Hepatocyte (in vitro differentiated cells): ENCODE measurements at places on chromosomes 13 and 19.

GRCh38 chr19:38806371-38806770, 6.4 kb downstream of the LGALS4 start:
- DNase-seq = no peak

DNA sequence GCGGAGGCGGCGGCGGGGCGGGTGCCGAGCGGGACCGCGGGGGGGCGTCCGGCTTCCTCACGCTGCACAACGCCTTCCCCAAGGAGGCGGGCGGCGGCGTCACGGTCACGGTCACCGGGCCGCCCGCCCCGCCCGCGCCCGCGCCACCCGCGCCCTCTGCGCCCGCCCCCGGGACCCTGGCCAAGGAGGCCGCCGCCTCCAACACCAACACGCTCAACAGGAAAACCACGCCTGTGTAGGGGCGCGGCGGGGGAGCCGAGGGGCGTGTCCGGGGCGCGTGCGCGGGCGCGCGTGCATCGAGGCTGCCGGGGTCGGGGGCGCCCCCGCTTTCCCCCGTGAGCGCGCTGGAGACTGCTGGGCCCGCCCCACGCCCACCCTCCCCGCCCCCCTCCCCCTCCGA, 8.8 kb upstream of the CACNG6 start:
- DNase-seq = peak; percentile 67

DNA sequence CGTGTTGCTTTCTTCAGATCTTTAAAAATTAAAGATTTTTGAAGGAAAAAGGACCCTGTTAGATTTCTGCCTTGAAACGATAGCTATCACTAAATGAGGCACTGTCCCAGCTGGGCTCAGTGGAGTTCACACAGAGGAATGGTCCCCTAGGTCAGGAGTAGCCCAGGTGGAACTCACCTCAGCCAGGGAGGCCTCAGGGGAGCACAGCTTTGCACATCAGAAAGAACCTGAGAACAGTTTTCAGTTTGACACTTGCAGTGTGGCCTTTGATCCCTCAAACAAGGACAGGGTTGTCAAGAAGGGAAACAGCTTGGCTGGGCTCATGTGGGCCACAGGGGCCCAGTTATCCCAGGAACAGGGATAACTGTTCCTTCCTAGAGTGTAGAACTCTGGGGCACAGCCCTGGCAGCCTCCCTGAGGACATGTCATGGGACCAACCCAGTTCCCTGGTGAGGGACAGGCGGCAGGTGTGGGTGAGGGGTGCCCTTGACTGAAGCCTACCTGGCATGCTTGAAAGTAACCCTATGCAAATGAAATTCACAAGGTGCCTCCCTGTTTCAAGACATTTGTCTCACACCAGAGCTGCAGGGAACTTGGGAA, 59.4 kb downstream of the CHST8 start:
- no peak for DNase-seq

GRCh38 chr13:47027780-47028437, 131.1 kb upstream of the HTR2A start:
- DNase-seq = no peak

- DNase-seq = no peak
Measured at GRCh38 chr19:53655042-53655665, 23.4 kb downstream of the DPRX start.

DNA sequence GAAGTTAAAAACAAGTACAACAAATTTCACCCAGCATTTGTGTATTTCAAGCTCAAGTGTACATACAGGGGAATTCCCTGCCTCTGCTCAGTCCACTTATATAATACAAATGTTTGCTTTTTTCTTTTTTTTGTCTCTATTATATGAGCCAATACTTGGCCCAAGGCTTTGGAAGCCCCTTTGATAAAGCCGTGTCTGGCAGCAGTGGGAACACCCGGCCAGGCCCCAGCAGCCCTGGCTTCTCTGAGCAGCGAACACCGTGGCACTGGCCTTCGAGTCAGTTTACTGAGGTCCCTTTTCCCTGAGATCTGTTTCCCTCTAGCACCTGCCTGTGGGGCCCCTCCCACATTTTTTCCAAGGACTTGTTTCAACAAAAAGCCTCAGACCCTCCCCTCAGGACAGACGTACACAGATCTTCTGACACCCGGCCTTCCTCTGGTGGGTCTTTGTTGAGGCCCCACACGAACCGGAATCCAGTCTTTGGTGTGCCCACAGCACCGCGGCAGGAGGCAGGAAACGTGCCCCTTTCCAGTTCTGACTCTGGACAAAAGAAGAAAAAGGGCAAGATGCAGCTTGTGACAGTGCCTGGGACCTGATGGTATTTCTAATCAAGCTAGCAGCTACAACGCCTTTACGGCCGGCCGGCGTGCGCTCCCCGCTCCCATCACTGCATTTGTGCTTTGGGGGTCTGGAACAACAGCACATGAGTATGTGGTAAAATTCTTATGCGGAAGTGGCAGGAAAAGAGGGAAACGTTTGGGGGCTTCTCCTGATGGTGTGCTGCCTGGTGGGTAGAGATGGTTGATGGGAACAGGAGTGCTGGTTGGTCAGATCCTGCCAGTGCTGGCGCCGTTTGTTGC, 13.8 kb downstream of the SIPA1L3 start:
- DNase-seq = peak; percentile 28

DNA sequence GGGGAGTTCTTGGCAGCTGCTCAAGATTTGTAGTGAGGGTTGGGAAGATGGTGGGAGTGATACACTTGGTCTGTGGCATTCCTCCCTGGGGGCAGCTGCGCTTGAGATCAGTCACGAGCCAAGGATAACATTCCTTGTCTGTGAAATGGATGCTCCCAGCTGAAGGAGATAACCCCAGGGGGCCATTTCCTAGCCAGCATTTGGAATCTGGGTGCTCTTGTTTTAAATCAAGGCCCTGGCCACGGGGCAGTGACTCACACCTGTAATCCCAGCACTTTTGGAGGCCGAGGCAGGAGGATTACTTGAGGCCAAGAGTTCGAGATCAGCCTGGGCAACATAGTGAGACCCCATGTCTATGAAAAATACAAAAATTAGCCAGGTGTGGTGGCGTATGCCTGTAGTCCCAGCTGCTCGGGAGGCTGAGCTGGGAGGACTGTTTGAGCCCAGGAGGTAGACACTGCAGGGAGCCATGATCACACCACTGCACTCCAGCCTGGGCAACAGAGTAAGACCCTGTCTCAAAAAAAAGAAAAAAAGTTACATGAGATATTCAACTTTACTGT, 4.6 kb downstream of the PKN1 start:
- no peak for DNase-seq

DNA sequence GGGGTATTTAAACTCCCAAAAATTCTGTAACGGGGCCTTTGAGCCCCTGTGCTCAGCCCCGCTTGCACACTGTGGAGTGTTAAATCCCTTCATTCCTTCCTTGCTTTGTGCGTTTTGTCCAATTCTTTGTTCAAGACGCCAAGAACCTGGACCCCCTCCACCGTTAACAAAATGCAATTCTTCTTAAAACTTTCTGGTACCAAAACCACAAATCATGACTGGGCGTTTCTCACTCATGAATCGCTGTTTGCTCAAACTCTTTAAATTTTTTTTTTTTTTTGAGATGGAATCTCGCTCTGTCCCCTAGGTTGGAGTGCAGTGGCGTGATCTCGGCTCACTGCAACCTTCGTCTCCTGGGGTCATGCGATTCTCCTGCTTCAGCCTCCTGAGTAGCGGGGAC, 881 bp downstream of the ZNF20 start:
- DNase-seq = no peak

DNA sequence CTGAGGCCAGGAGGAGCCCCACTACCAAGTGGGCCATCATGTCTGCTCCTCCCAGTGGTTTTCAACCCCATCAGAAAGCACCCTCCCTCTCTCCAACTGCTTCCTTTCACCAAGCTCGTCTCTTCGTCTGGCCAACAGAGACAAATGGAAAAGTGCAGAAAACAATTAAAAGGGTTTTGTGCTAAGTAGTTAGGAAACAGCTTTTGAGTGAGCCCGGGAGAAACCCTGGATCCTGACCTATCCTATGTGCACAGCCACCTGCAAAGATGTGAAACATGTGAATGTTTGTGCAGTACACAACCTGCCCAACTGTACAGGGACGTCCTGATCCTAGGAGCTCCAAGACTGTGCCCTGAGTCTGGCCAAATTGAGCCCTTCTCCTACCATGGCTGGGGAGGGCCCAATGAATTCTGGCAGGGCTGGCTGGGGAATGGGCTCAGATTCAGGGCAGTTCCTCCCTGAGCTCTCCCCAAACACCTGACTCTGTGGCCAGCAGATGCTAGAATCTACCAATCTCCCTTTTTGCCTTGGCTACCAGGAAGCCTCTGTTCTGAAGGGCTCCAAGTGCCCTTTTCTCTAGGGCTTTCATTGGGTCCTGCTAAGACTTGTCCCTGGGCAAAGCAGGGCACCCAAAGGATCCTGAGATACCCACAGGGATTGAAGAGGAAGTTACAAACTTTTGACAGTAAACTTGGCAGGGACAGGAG, 7.9 kb downstream of the TLE5 start:
- DNase-seq = no peak

DNA sequence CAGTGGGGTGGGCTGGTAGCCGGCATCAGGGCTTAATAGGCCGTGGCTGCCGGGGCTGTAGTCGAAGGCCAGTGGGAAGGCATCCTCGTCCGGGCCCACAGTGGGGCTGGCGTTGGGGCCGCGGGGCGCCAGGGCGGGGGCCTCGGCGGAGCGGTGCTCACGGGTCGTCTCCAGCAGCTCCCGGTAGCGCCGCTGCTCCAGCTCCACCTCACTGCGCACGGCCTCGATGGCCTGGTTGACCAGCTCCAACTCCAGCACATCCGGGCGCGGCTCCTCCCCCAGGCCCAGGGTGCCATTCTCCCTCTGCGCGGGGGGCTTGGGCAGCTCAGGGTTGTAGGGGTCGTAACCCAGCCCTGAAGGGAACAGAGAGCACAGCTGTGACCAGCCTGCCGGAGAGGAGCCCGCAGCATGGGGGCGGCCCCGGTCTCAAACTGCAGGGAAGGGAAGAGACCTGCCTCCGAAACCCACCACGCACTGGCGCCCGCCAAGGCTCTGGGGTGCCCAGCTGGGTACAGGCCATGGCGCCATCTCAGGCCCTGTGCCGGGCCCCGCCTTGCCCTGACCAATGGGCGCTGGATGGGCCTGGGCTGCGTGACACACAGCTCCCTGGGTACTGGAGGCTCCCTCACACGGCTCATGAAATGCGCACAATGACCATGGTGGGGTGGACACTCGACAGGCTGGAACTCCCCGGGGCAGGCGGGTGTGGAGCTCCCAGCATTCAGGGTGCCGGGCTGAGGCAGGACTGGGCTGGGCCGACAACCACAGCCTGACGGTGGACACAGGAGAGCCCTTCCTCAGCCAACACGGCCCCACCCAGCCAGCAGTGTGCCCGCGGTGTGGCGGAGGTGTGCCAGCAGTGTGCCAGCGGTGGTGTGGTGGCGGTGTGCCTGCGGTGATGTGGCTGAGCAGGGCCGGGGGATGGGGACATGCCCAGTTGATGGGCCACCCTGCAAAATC, 16.5 kb upstream of the ATP8B3 start:
- no peak for DNase-seq

GRCh38 chr19:53881482-53882390, at the start of gene PRKCG:
Gene PRKCG (plus strand): TSS chr19:53882197. CDS start chr19:53882495, 298 bp downstream.
- peak; percentile 82 for DNase-seq

DNA sequence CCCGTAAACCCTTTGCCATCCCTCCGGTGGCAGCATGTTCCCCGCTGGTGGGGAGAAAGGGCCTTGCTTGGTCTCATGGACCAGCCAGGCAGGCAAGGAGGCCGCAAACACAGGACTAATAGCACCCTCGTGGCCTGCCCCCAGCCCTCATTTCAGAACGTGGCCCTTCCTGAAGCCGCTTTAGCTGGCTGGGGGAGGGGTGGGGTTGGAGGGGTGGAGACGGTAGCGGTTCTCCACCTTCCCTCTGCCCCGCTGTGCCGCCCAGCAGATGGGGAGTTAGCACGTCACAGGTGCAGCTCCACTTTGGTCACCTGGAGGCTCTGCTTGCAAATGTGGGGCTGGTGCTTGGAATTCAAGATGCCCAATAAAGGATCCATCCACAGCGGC, 59.3 kb upstream of the URI1 start:
- peak; percentile 2 for DNase-seq

DNA sequence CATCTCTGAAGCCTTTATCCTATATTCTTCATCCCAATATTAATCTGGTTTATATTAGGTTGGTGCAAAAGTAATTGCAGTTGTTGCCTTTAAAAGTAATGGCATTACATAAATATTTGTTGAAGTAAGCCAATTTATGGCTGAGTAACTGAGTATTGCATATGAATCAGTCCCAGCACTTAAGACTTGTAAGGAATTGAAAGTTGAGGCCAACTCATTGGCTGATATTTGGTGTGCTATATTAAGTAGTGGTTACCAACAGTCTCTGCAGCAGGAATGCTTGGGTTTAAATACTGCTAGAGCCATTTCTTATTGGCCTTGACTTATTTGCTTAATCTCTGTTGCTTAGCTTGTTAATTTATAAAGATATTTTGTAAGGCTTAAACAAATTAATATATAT, 460.7 kb downstream of the GPC6 start:
- no peak for DNase-seq

DNA sequence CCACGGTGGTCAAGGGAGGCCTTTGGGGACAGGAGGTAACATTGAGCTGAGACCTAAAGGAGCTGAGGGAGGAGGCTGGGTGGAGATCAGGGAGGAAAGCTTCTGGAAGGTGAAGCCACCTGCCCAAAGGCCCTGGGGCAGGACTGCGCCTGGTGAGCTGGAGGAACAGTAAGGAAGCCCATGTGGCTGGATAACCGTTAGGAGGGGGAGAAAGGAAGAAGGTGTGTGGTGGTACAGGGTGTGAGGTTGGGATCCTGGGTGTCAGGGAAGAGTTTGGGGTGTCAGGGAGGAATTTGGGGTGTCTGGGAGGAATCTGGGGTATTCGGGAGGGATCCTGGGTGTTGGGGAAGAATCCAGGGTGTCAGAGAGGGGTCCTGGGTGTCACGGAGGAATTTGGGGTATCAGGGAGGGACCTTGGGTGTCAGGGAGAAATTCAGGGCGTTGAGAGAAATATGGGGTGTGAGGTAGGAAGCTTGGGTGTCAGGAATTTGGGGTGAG, 695 bp downstream of the TICAM1 start:
- DNase-seq = no peak

DNA sequence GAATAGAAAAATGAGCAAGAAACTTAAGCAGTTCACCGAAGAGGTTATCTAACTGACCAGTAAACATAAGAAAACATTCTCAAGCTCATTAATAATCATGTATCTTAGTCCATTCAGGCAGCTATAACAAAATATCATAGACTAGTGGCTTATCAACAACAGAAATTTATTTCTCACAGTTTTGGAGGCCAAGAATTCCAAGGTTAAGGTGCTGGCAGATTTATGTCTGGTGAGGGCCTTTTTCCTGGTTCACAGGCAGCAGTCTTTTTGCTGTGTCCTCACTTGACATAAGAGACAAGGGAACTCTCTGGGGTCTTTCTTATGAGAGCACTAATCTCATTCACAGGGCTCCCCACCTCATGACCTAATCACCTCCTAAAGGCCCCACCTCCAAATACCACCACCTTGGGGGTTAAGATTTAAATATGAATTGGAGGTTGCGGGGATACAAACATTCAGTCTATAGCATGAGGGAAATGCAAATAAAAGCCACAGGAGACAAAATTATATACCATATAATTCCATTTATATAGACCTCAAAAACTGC, 123.6 kb downstream of the ZAR1L start:
- DNase-seq = no peak

DNA sequence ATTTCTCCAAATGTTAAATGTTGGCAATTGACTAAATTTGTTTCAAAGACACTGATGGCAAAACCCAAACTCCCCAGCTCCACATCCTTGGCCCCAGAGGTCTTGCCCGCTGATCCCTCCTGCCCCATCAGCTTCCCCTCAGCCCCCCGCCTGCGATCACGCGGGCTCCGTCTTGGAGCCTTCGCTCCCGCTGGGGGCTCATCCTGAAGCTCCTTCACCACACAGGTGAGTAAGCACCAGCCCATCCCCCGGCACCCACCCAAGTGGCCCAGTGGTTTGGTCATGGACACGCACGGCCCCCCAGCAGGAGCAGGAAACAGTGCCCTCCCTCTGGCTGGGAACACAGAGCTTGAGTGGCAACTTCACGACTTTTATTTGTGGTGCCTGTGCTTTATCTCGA, 14.9 kb downstream of the EPS8L1 start:
- DNase-seq = no peak
